ENCODE measurements at places on chromosomes 16 and 17.
A peak's percentile ranks its signal among the peaks of the same experiment; 100 is the strongest.

DNA sequence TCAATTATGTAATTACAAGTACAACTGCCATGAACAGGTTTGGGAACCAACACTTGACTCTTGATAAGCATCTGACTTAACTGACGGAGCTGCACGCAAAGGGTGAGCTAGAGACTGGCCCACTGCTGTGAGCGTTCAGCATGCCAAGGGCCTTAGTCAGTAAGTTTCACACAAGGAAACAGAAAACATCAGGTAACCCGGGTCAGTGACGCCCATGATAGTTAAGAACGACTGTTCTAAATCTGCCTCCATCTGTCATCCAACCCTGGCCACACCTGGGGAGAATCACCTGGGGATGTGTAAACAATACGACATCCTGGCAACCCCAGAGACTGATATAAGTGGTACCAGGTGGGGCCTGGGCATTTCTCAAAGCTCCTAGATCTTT, 12.3 kb downstream of the SMIM5 start:
- H3K4me1 ChIP-seq = peaks cover 12% of the 10 kb centered on the region
- no peak overlapping the region for H3K4me3 ChIP-seq
- H3K27me3 ChIP-seq = no peaks in the 10 kb centered on the region
- peak overlapping the region; percentile 70 for H3K27ac ChIP-seq

DNA sequence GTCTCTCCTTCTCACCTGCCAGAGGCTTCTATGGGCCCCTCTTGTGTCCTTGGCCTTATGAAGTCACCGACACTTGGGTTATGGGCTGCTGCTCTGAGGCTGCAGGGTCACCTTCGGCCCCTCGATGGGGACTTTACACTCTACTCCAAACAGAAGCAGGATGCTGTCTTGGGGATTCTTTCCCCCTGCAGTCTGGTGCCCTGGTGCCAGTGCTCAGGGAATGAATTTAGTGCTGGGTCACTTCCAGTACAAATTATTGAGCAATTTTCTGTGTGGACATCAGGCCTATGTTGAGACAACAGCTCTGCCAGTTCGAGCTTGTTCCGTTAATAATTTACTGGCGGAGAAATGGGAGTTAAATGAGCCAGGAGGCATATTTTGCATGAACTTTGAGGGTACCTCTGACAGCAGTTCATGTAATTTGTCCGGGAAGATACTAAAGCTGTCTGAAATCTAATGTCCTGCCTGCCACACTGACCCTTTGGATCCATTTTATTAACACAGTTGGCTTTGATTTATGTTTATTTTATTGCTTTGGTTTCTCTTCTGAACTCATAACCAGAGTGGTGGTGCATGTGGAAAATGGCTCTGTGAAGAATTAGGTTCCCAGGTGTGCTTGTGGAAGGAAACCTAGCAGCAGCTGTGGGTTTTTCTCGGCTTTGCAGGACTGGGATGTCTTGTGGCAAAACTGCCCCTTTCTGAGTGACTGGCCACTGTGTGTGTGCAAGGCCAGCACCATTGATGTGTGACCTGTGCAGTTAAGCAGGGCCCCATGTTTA, 34.1 kb upstream of the DHX8 start:
- H3K4me3 ChIP-seq = no peak overlapping the region
- no peaks in the 10 kb centered on the region for H3K4me1 ChIP-seq
- peaks cover 32% of the 10 kb centered on the region for H3K27me3 ChIP-seq
- H3K27ac ChIP-seq = no peak overlapping the region
- peaks cover under 1% of the 10 kb centered on the region for H3K36me3 ChIP-seq

GRCh38 chr16:56990407-56991286, 1.3 kb downstream of the NLRC5 start:
- no peaks in the 10 kb centered on the region for H3K27me3 ChIP-seq
- DNase-seq = no peak

GRCh38 chr16:80689487-80689886, 114.9 kb downstream of the CDYL2 start:
- DNase-seq = no peak
- H3K27ac ChIP-seq = no peak overlapping the region
- peaks cover 15% of the 10 kb centered on the region for H3K4me1 ChIP-seq
- H3K36me3 ChIP-seq = peaks cover 3% of the 10 kb centered on the region

DNA sequence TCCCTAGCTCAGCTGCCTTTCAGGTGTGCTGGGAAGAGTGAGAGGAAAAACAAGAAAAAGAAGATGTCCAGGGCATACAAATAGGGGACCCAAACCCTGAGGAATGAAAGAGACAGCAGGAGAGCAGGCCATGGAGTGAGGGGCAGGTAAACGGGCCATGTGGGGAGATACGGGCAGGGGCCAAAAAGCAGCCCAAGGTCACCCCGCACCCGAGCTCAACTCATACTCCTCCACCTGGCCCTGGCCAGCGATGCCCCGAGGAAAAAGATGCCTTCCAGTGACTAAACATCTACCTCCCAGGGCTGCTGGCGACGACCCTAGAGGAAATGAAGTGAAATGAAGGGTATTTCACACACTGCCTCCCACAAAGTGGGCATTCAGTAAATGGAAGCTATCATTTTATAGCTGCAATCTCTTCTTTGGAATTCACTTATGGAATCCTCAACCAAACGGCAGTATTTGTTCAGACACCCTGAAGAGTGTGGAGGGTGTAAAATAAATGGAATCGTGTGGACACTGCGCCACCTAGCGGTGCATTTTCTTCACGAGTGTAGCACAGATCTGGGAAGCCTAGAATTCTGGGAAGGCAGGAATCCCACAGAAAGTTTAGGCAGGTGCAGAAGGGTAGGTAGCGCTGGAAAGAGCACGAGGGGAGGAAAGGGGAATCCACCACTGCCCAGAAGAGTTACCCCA, 14.9 kb downstream of the ELAC2 start:
- no peak overlapping the region for H3K4me3 ChIP-seq
- peak; percentile 35 for DNase-seq
- H3K27me3 ChIP-seq = no peaks in the 10 kb centered on the region
- peaks cover 2% of the 10 kb centered on the region for H3K4me1 ChIP-seq

DNA sequence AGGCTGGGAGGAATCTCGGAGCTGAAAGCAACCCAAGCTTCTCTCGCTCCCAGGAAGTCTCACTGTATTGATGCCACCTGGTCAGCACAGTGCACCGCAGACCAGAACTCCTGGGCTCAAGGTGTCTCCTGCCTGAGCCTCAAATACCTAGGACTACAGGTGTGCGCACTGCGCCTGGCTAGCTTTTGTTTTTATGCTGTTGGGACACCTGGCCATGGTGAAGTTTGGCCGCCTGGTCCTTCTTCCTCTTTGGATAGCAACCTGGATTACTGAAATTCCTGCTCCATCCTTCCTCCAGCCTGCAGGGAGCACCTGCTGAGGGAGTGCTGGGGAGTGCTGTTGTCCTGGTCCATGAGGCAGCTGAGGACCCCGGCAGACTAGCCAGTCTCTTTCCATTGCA, 56.6 kb downstream of the COTL1 start:
- no peak overlapping the region for H3K27ac ChIP-seq
- peaks cover 20% of the 10 kb centered on the region for H3K36me3 ChIP-seq
- H3K4me3 ChIP-seq = no peak overlapping the region
- no peaks in the 10 kb centered on the region for H3K27me3 ChIP-seq
- H3K4me1 ChIP-seq = no peaks in the 10 kb centered on the region

DNA sequence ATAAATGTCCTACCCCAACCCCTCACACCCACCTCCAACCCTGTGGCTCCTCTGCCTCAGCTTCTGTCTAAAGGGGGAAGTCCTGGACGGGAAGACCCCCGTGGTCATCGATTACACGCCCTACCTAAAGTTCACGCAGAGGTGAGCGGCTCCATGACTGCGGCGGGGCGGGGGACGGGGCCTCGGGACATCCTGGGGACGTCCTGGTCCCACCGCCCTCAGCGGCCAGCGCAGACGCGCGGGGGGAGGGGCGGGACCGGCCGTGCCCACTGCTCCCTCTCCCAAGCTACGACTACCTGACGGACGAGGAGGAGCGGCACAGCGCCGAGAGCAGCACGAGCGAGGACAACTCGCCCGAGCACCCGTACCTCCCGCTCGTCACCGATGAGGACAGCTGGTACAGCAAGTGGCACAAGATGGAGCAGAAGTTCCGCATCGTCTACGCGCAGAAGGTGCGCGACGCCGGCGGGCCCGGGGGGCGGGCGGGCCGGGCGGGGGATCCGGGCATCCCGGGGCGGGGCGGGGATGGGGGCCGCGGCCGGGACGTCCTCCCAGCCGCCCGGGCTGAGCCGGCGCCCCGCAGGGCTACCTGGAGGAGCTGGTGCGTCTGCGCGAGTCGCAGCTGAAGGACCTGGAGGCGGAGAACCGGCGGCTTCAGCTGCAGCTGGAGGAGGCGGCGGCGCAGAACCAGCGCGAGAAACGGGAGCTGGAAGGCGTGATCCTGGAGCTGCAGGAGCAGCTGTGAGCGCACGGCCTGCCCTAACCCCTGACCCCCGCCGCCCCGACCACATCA, 6.7 kb downstream of the RUNDC3A start:
- no peak for DNase-seq
- H3K36me3 ChIP-seq = peaks cover 19% of the 10 kb centered on the region
- peak overlapping the region; percentile 69 for H3K4me3 ChIP-seq
- H3K27me3 ChIP-seq = peaks cover 70% of the 10 kb centered on the region

- H3K4me3 ChIP-seq = peak overlapping the region; percentile 70
- H3K36me3 ChIP-seq = peaks cover 35% of the 10 kb centered on the region
- no peaks in the 10 kb centered on the region for H3K27me3 ChIP-seq
Observed at GRCh38 chr16:11670171-11671131, 2.2 kb downstream of the SNN start.

DNA sequence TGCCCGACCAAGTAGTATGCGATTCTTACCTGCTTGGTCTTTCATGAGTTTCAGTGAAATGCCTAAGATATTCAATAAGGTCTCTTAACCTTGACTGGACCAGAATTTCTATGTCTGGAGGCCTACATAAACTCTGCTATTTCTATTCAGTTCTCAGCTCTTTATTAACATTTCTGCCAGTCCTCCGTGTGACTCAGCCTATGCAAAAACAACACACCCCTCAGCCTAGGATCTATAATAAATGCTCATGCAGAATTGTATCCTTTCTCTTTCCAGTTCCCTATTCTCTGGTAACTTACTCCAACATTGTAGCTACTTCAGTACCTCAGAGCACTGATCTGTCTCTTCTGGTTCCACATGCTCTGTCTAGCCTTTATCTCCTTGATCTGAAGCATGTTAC, 1507.4 kb downstream of the CDH11 start:
- H3K27ac ChIP-seq = no peak overlapping the region
- H3K4me1 ChIP-seq = no peaks in the 10 kb centered on the region
- DNase-seq = no peak
- H3K36me3 ChIP-seq = no peaks in the 10 kb centered on the region

DNA sequence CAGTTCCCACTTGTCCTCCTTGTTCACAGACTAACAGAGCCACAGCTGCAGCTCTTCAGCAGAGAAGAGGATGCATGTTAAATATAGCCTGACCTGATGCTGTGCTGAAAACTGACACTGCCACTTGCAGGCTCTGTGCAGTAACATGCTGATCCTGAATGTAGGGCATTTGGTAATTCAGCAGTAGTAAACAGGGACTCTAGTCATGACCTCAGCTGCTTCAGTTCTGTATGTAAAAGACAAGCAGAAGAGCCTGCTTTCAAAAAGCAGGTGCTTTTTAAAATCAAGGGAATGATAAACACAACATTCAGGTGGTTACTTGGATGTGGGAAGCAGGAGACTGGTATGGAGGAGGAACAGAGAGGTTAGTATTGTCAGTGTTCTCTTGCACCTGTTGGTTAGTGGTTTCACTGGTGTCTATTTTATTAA, 33.8 kb downstream of the ESRP2 start:
- no peak overlapping the region for H3K4me3 ChIP-seq
- DNase-seq = no peak
- peaks cover 49% of the 10 kb centered on the region for H3K36me3 ChIP-seq
- peak overlapping the region; percentile 6 for H3K27ac ChIP-seq

GRCh38 chr16:12557786-12558185, 245.9 kb downstream of the CPPED1 start:
- no peak for DNase-seq
- H3K4me1 ChIP-seq = peaks cover 5% of the 10 kb centered on the region
- H3K4me3 ChIP-seq = no peak overlapping the region
- H3K27ac ChIP-seq = no peak overlapping the region
- no peaks in the 10 kb centered on the region for H3K27me3 ChIP-seq

DNA sequence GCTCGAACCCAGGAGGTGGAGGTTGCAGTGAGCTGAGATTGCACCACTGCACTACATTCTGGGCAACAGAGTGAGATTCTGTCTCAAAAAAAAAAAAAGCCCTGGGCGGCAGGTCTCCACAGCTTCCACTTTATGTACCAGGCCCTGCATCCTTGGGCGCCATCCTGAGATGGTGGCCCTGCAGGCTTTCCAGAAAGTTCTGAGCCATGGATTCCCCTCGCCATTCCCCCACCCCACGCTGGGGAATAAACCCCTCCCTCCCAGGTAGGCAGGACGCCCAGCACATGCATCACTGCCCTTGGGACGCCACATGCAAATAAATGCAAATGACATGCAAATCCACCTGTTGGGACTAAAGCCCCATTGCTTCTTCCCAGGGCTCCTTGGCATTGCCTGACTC, 13.8 kb upstream of the ZNF469 start:
- no peaks in the 10 kb centered on the region for H3K4me1 ChIP-seq
- no peak for DNase-seq
- no peak overlapping the region for H3K27ac ChIP-seq
- H3K36me3 ChIP-seq = no peaks in the 10 kb centered on the region

DNA sequence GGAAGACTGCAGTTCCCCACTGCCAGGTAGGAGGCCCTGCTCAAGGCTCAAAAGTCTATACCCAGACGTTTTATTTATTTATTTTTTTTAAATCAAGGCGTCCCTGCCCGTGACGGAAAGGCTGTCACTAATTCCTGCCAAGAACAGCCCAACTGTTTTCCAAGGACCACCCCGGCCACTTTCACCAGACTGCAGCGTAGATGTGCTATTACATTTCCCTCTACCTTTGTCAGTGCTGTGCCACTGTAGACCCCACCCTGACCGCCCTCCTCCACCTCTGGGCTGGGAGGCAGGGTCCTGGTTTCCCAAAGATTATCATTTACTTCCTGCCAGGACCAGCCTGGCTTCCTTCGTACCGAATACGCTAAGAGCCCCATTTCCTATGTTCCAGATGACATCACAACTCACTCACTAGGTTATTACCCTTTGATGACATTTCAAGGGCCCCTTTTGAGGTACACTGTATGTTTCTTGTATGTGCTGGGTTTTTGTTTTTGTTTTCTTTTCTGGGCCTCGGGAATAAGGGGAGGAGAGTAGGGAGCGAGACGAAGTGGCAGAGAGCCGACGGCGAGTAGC, 6.3 kb upstream of the RNF227 start:
- H3K36me3 ChIP-seq = no peaks in the 10 kb centered on the region
- no peak for DNase-seq
- H3K4me1 ChIP-seq = peaks cover 11% of the 10 kb centered on the region
- peak overlapping the region; percentile 82 for H3K4me3 ChIP-seq

DNA sequence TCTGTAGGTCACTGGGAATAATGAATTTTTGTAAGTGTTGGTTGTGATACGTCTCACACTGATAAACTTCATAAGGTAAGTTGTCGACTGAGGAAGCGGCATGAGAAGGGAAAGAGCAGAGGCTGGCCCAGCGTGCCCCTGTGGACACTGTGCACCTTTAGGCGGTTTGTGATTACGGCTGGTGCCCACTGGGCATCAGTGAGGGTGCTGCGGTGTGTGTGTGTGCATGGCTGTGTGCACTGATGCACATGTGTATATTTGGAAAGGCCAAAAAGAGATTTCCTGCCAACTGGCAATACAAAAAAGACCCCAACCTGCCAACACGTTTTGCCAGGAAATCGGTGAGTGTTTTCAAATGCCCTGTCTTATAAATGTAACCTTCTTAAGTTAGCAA, 11.9 kb downstream of the IRF8 start:
- H3K36me3 ChIP-seq = peaks cover 22% of the 10 kb centered on the region
- DNase-seq = no peak
- no peak overlapping the region for H3K27ac ChIP-seq
- H3K4me1 ChIP-seq = no peaks in the 10 kb centered on the region
- no peaks in the 10 kb centered on the region for H3K27me3 ChIP-seq
- H3K4me3 ChIP-seq = no peak overlapping the region
